ENCODE measurements at places on chromosomes 12 and 14. TPM values are rescaled to one million over a fixed set of nuclear protein-coding genes. Genes with fewer than 3 reads are reported as not detected.

Gene KCNA1
- total RNA-seq = not detected

DNA sequence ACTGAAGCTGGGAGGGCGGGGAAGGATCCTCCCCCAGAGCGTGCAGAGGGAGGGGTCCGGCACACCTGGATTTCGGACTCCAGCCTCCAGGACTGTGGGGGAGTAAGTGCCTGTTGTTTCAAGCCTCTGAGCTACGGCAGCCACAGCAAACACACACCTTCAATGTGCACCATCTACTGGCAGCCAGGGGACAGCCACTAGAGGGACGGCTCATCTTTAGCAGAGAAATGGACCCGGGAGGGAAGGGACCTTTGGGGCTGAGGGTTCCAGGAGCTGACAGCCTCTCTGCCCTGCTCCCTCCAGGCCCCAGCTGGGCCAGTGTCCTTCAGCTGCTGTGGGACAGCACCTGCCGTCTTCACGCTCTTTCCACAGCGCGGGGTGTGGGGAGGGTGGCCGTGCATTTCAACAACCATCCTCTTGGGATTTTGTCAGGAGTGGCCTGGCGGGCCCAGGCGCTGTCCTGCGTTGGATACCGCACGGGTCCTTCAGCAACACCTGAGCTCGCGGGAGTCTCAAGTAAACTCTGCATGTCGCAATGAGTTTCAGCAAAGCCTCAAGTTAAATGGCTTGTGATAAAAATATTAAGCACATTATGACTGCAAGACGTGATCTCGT lies 209.2 kb upstream of the C14orf180 start:
- DNase-seq = no peak

DNA sequence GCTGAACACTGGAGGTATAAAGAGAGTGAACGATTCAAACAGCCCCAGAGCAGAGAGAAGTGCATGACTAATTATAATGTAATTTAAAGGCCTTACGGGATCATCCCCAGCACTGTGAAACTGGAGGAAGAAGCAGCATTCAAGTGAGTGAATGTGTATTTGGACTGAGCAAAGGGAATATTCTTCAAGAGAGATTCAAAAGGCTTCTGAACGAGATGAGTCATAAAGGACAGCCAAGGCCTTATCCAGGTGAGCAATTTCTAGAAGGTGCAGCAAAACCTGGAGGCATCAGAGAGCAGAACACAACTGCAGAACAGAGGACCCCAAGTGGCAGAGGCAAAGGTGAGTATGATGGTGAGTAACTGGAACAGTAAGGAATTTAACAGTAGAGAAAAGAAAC lies 127.2 kb downstream of the BCAT1 start:
- DNase-seq = no peak

DNA sequence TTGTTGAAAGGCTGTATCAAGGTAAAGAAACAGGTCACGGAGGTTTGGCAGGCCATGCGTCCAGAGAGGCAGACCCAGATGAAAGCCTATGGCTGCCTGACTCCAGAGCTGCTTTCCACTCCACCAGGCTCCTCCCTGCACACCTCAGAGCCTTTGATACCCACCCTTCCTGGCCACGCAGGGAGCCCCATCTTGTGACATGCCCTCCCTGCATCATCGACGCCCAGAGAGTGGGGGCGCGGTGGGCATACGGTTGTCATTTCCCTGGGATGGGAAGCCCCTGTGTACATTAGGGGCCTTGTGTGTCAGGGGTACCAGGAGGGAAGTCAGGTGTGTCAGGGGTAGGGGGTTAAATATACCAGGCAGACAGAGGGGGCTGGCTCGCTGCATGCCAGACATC lies 30.3 kb upstream of the GPR68 start:
- no peak for DNase-seq

Gene PLA2G1B
- total RNA-seq = not detected

DNA sequence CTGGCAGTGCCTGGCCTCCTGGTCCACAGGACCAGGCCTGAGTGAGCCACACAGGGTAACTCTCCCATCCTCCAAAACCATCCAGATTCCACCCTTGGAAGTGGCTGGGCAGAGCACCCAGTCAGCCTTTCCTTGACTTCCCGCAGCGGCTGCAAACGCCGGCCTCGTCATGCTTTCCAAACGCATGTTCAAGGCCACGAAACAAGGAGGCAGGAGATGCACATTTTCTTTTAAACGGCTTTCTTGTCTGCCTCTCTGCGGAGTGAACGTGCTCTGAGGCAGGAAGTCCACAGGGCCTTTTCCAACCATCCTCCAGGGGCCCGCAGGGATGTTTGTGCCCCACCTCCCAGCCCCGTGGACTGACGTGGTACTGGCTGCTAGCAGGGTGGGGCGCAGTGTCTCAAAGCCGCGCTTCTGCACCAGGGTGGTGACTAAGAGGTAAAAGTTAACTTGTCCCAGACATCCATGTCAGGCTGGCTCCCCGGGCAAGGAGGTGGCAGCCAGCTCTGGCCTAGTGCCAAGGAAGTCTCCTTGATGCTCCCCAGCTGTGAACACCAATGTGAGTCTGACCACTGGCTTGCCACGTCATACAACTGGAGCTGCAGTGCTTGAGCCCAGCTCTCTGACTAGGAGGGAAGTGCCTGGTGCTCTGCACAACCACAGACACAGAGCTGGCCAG lies 45.0 kb downstream of the KCNA5 start:
- peak; percentile 99 for DNase-seq

Gene ZC2HC1C
- 0.21 TPM for total RNA-seq

GRCh38 chr14:57987596-57988300 lies 121.9 kb upstream of the SLC35F4 start:
- DNase-seq = no peak

Gene P2RX2
- total RNA-seq = not detected

- DNase-seq = no peak
These were observed 678.7 kb upstream of the TMEM132C start for GRCh38 chr12:127588249-127588648.

DNA sequence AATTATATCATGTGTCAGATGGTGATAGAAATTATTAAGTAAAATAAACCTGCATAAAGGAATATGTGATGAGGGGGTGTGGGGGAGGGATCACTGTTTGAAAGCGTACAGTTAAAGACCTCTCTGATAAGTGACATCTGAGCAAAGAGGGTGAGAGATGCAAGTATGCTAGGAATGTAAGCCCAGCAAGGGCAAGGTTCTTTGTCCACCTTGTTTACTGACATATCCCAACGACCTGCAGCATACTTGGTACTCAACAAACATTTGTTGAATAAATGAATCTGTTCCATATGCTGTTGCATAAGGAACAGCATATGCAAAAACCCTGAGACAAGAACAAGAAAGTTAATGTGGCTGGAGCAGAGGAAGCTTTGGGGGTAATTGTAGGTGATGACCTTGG lies 12.0 kb upstream of the MDM1 start:
- no peak for DNase-seq

GRCh38 chr14:106378191-106378590 lies 851.8 kb downstream of the TMEM121 start:
- no peak for DNase-seq

Gene NRIP2
- not detected for total RNA-seq

- no peak for DNase-seq
These were observed 1003.6 kb downstream of the FSCB start for GRCh38 chr14:43503508-43503907.

Gene TMEM30B
- total RNA-seq = not detected

- DNase-seq = no peak
These were observed 1059.8 kb downstream of the TMEM121 start for GRCh38 chr14:106586098-106586704.

DNA sequence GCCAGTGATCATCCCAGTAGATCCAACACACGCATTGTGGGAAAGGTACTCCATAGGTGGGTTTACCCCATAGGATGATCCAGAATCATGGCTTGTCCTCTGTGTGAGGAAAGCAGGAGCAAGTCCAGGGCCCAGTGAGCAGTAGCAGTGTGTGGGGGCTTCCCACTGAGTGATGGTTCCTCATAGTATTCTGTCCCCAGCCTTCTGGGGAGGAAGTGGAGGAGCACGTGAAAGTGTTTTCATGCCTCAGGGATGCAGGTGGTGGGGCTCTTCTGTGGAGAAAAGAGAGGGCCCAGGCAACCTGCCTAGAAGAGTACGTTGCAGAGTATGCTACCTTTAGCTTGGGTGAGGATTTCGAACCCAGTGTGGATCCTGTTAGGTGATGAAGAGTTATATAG lies 56.5 kb downstream of the SUSD6 start:
- DNase-seq = no peak

DNA sequence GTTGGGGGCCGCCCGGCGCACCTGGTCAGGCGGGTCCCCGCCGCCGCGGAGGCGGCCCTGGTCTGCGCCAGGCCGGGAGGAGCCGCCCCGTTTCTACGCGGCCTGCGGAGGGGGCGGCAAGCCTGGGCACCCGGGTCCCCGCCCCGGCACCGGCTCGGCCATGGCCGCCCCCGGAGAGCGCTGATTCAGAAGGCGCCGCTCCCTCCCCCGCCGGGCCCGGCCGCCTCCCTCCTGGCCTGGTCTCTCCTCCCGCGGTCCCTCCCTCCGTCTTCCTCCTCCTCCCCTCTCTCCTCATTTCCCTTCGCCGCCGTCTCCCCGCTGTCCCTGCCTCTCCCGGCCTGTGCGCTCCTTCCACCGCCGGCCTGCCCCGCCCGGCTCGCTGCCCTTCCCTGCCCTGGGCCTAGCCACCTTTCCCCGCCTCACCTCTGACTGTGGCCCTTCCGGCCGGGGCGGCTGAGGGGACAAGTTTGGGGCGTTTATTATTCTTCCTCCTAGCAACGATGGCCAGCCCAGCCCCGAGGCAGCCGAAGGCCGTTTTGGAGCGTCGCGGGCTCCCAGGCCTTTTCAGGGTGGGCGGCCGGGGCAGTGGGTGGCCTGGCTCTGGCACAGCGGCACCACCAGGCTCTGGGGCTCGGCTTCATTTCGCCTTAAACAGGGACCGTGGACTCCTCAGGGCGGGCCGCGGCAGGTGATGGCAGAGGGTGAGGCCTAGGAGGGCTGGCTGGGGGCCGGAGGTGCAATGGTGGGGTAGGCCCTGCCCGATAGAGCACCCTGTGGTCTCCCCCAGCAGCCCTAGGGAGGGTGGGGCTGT lies 768 bp downstream of the CEP170B start:
- DNase-seq = peak; percentile 48

Gene DIO2
- 48.7 TPM for total RNA-seq

DNA sequence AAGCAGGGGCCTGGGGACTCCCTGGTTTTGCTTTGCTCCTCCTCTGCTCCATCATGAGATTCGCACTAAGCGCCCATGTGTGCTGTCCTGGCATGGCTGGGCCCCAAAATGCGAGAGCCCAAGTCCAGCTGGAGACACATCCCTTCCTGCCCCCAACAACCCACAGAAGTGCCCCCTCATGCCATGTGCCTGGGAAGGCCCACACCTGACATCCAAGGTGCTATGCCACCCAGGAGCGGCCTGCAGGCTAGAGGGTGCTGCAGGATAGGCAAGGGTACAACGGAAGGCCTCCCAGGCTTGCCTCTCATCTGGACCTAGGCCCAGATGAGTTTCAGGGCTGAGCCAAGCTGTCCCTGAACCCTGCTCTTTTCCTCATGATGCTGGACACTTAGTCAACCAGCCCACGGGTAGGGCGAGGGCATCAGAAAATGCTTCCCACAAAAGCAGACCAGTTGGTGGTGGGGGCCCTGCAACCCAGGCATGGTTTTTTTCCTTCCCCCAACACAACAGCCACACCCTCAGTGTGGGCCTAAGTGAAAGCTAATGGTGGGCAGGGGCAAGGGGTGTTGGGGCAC lies 13.2 kb upstream of the KRT80 start:
- DNase-seq = no peak

- no peak for DNase-seq
These were observed 161.1 kb upstream of the FOXN3 start for GRCh38 chr14:89578156-89578555.

DNA sequence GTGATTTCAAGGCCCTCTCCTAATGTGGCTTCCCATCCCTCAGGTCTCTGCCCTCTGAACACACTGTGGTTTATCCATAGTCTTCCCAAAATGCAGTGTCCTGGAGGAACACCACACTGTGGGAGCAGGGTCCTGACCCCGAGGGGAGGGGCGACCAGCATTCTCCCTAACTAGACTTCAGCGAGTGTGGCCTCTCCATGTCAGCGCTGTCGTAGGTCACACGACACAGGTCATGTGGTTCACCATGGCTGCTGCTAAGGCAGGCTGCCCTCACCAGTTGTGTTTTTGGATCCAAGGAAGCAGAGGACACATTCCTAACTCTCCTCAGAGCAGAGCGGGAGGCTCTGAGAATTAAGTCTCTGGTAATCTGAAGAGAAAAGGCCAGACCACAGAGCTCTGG lies 50.5 kb downstream of the SSH1 start:
- DNase-seq = no peak

GRCh38 chr14:99768381-99768780 lies 24.8 kb upstream of the EML1 start:
- DNase-seq = peak; percentile 49

Gene RNASE3
- not detected for total RNA-seq

GRCh38 chr14:105168979-105169507 lies 467 bp upstream of the JAG2 start:
- no peak for DNase-seq

GRCh38 chr14:81454572-81455218 lies 54.6 kb upstream of the STON2 start:
- DNase-seq = no peak

Gene MDGA2
- 4.8 TPM for total RNA-seq

DNA sequence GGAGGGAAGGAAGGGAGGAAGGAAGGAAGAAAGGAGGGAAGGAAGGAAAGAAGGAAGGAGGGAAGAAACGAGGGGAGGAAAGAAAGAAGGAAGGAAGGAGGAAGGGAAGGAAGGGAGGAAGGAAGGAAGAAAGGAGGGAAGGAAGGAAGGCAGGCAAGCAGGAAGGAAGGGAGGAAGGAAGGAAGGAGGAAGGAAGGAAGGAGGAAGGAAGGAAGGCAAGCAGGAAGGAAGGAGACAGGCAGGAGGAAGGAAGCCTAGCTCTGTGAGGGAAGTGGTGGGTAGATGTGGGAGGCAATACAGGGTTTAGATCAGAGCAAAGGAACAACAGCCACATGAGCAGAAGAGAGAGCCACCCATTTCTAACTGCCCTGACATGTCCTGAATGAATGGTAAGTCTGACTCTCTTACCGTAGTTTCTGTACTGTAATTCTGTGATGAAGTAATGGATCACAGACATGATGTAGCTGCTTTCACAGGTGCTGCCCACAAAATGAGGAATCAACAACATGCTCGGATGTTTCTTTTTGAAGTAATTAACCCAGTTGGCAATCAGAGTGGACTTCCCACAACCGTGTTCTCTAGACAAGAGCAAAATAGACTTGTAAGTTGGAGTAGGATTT lies 24.4 kb upstream of the HSP90B1 start:
- no peak for DNase-seq

DNA sequence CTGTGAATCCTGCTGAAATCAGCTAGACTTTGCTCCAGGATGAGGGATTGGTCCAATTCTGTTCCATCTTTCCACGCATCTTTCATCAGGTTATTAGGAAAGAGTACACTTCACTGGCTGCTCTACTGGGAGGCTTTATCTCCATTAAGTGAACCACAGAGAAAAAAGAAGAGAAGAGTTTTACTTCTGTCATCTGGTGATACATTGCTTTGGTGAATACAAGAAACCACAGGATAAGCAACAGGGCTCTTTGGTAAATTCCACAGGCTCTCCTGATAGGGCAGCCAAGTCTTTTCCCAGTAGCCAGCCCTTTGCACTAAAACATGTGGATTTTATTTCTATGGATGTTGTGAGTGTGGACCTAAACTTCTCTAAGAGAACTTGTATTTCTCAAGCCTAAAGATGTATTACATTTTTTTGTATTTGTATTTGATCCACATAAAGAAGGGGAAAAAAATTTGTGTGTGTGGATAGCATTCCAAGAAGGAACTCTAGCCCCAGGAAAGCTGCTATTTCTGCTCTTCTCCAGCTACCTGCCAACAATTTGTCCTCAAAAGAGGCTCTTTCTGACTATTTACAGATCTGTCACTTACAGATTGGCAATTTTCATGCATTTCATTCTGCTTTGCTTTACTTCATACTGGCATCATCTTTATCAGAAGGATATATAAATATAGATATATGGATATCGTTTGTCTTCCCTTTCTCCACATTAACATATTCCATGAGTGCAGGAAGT lies 1117.6 kb upstream of the TMEM132C start:
- peak; percentile 48 for DNase-seq
